ENCODE measurements at places on chromosomes 12 and 14. TPM values are rescaled to one million over a fixed set of nuclear protein-coding genes. Genes with fewer than 3 reads are reported as not detected.
A peak's percentile ranks its signal among the peaks of the same experiment; 100 is the strongest.

- no peak for DNase-seq
- H3K36me3 ChIP-seq = no peaks in the 10 kb centered on the region
- H3K27ac ChIP-seq = no peak overlapping the region
- peak overlapping the region; percentile 87 for H3K4me3 ChIP-seq
- H3K4me1 ChIP-seq = peaks cover 66% of the 10 kb centered on the region
- no peaks in the 10 kb centered on the region for H3K27me3 ChIP-seq
Measured at GRCh38 chr12:116274551-116275375, 2.7 kb downstream of the MED13L start.

The CPNE6 gene
- total RNA-seq = not detected

- no peak overlapping the region for H3K4me3 ChIP-seq
- no peak for DNase-seq
- H3K27me3 ChIP-seq = no peaks in the 10 kb centered on the region
- H3K27ac ChIP-seq = no peak overlapping the region
Measured at GRCh38 chr12:28231248-28231647, 41.0 kb downstream of the CCDC91 start.

- peak within 1 kb of the TSS; percentile 5 for H3K27ac ChIP-seq
- H3K27me3 ChIP-seq = peaks cover 99% of the 10 kb centered on the region
- H3K36me3 ChIP-seq = no peaks in the 10 kb centered on the region
- no peak for DNase-seq
- H3K4me3 ChIP-seq = peak within 1 kb of the TSS; percentile 66
Measured at GRCh38 chr12:72272091-72272661, at the start of gene TRHDE. Gene TRHDE, plus strand, starts transcription at chr12:72272370. Its CDS starts 274 bp downstream, at chr12:72272644.

- DNase-seq = no peak
- no peak overlapping the region for H3K4me3 ChIP-seq
- no peaks in the 10 kb centered on the region for H3K27me3 ChIP-seq
- H3K36me3 ChIP-seq = no peaks in the 10 kb centered on the region
- H3K4me1 ChIP-seq = no peaks in the 10 kb centered on the region
Measured at GRCh38 chr14:84209031-84209430, 1320.9 kb upstream of the FLRT2 start.

DNA sequence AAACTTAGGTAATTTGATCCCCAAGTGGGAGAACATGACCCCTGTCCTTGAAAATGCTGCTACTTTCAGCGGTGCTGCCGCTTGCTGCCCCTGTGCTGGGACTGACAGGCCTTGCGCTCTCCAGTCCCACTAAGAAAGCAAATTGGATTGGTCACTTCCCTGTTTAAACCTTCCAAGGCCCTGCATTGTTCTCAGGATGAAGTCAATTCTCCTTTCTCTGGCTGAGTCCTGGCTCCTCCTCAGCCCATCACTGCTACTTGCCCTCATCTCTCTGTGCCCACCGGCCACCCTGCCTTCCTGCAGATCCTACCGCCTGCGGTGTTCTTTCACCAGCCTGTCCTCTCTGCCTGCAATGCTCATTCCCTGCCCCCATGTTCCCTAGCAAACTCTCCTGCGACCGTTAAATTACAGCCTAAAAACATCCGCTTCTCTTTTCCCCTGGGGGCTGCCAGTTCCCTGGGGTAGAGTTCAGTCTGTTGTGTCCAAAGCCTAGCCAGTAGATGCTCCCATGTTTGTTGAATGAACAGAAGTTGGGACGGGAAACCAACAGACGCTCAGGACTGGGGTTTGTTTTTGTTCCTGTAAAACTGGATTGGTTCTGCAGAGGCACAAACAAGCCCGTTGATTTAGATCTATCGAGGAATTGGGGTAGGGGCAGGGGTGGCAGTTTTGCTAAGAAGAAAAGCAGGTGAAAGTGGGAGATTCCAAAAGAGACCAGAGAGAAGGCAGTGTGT, 127.3 kb upstream of the HIF1A start:
- peak overlapping the region; percentile 87 for H3K27ac ChIP-seq
- DNase-seq = no peak
- no peaks in the 10 kb centered on the region for H3K27me3 ChIP-seq
- peak overlapping the region; percentile 54 for H3K4me3 ChIP-seq
- H3K36me3 ChIP-seq = no peaks in the 10 kb centered on the region

GRCh38 chr12:102484017-102484416, 3.7 kb upstream of the IGF1 start:
- H3K4me3 ChIP-seq = peak overlapping the region; percentile 43
- H3K4me1 ChIP-seq = peaks cover 25% of the 10 kb centered on the region
- H3K27ac ChIP-seq = peak overlapping the region; percentile 47
- H3K27me3 ChIP-seq = no peaks in the 10 kb centered on the region
- no peaks in the 10 kb centered on the region for H3K36me3 ChIP-seq

- DNase-seq = peak; percentile 26
- H3K27me3 ChIP-seq = peaks cover under 1% of the 10 kb centered on the region
Measured at GRCh38 chr12:69070319-69071090, 137.5 kb upstream of the CPM start.
